ENCODE measurements at places on chromosomes 1 and 21. TPM values are rescaled to one million over a fixed set of nuclear protein-coding genes. Genes with fewer than 3 reads are reported as not detected.

Gene OR2L5
- not detected for total RNA-seq

Gene USH2A
- total RNA-seq: 0.04 TPM

DNA sequence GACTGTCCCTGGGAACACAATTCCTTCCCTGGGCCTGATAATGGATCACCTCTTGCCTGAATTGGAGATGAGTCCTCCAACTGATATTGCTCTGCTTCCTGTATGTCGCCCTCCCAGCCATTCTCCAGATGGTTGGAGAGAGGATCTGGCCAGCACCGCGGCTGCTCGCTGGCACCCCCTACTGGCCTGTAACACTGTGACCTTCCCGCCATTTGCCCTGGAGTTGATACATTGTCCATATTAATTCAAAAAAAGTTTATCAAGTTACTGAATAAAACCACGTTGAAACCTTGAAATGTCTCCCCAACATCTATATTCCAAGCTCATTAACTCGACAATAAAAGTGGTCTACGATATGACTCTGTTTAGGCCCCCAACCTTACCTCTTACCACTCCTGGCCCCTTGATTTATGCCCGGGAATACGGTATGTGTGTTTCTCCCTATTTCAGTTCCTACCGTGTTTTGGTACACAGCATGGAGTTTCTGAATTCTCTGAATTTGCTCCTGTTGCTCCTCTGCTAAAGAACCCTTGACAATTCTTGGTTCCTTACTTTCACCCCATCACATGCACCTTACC lies 241.8 kb upstream of the KIAA0040 start:
- H3K4me3 ChIP-seq: no peak overlapping the region
- H3K27me3 ChIP-seq: peaks cover 3% of the 10 kb centered on the region
- no peak overlapping the region for H3K27ac ChIP-seq
- no peaks in the 10 kb centered on the region for H3K36me3 ChIP-seq
- H3K4me1 ChIP-seq: no peaks in the 10 kb centered on the region
- no peak for DNase-seq

Gene CD1E
- total RNA-seq: not detected

GRCh38 chr1:169933984-169934725 lies 40.5 kb upstream of the SCYL3 start:
- no peaks in the 10 kb centered on the region for H3K27me3 ChIP-seq
- H3K4me3 ChIP-seq: no peak overlapping the region

- H3K4me1 ChIP-seq: peaks cover 52% of the 10 kb centered on the region
- peak overlapping the region; percentile 65 for H3K27ac ChIP-seq
- H3K36me3 ChIP-seq: peaks cover 4% of the 10 kb centered on the region
- peak; percentile 83 for DNase-seq
- no peaks in the 10 kb centered on the region for H3K27me3 ChIP-seq
Observed at GRCh38 chr1:184068354-184068753, 16.8 kb downstream of the TSEN15 start.

DNA sequence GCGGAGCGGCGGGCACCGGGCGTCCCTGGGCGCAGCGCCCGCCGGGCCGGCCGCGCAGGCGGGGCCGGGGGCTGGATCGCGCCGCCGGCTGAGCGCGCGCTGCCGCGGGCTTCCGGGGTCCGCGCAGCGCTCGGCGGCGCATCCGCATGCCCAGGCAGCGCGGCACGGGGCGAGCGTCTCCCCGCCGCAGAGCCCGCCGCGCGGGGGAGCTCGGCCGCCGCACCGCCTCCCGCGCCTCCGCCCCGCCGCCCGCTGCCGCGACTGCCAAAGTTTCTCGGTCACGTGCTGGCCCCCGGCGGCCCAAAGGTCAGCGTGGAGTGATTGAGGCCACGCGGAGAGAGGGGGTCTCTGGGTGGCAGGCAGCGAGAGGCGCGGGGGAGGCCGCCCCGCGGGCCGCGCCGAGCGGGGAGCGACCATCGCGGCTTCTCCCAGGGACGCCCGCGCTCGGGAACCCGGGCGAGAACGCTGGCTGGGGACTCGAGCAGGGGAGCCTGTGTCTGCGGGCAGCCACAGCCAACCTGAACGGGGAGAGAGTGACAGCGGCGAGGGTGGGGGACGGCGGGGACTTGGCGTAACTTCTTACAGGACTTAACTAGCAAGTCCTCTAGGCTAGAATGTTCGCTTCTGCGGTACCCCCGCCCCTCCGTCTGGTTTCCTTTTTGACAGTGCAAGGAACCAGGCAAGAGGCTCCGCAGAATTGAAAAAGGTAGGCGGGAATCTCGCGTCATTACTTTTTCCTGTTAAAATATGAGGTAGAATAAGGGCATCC lies at the start of gene ILDR2:
Gene ILDR2, minus strand, starts transcription at position 180 of the 769 bp plus-strand sequence. CDS start 272 bp downstream, outside the sequence.
- peak; percentile 82 for DNase-seq
- peak within 1 kb of the TSS; percentile 83 for H3K4me3 ChIP-seq
- H3K27me3 ChIP-seq: peaks cover 68% of the 10 kb centered on the region

Gene PEAR1
- not detected for total RNA-seq

Gene NEGR1
- 0.62 TPM for total RNA-seq

- peaks cover 16% of the 10 kb centered on the region for H3K4me1 ChIP-seq
- H3K4me3 ChIP-seq: no peak overlapping the region
- H3K27ac ChIP-seq: no peak overlapping the region
Observed at GRCh38 chr1:51417496-51418383, 87.4 kb upstream of the TTC39A start.

DNA sequence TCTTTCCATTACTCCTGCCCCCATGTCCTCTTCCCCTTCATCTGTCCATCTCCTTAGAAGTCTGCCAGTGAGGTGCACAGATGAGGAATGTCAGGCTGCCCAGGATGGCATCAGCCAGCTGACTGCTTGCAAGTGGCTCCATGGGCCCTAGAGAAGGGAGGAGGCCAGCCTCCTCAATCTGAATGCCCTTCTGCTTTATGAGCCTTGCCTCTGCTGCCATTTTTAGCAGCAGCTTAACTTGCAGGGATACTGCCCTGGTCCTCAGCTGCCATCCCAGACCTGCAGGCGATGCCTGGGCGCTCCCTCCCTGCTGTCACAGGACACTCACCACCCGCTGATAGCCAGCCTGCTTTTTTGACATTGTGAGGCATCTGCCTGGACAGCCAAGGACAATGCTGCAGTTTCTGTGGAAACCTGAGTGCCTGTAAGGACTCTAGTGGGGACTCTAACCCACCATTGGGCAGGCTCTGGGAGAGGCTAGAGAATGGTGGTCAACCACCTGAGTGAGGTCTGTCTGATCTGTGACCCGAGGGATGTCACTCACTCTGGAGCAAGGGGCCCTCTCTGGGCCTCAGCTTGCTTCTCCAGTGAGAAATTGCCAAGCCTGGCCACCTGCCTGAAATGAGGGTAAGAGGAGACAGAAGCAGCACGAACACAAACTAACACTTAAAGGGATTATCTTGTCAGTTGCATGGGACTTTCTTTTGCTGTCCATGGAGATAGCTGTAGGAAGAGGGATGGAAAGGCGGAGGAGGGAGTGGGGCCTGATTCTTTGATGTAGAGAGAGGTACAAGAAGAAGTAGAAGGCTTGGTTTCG lies 185.0 kb downstream of the MIS18A start:
- H3K36me3 ChIP-seq: no peaks in the 10 kb centered on the region
- peaks cover 18% of the 10 kb centered on the region for H3K27me3 ChIP-seq
- no peak overlapping the region for H3K4me3 ChIP-seq

Gene MSH4
- total RNA-seq: not detected

DNA sequence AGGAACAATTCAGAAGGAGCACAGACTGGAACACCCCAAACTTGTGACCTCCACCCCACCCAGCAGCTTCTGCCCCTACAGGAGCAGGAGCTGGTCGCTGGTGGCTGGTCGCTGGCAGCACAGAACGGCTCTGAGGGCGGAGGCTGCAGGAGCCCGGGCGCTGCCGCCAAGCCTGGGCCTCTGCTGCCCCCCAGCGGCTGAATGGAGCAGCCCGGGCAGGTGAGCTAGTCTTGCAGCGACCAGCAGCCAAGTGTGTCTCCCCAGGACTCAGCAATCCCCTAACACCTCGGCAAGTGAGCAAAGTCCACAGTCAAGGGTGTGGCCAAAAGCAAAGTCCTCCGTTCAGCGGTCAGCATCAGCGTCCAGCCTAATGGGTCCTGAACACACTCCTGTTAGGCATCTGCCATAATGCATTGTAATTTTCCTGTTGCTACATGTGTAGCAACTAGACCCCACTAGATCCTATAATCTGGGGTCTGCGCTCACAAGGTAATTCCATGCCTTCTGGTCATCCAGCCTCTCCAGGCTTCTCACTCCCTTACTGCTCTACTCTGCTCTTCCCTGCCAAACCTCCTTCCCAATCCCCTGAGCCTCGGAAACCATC lies 12.1 kb upstream of the GJB5 start:
- H3K4me3 ChIP-seq: no peak overlapping the region
- peaks cover 13% of the 10 kb centered on the region for H3K4me1 ChIP-seq
- H3K27me3 ChIP-seq: peaks cover 15% of the 10 kb centered on the region
- H3K36me3 ChIP-seq: no peaks in the 10 kb centered on the region
- no peak overlapping the region for H3K27ac ChIP-seq

Measured in neural progenitor cell (in vitro differentiated cells).